ENCODE measurements at places on chromosomes 16 and 17. TPM values are rescaled to one million over a fixed set of nuclear protein-coding genes. Genes with fewer than 3 reads are reported as not detected.

EVPLL gene
- total RNA-seq, result not detected

PROCA1 gene
- total RNA-seq, result 1.3 TPM

DNA sequence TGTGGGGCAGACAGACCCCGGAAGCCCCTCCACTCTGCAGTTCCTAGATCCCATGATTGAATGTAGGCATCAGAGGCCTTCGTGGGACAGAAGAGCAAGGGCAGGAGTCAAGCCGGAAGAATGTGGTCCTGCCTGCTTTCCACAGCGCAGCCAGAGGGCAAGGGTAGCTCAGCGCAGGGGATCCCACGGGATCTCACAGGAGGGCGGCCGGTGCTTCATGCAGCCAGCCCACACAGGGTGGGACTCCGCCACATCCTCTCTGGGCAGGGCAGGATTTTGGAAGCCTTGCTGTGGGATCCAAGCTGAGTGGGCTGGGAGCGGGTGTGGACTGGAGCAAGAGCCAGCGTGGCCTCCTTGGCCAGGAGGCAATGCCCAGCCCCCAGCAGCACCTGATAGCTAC is 13.0 kb downstream of the KATNB1 start:
- peak; percentile 26 for DNase-seq

- no peak for DNase-seq
Observed at GRCh38 chr16:10226141-10226986, 44.1 kb upstream of the GRIN2A start.

DNA sequence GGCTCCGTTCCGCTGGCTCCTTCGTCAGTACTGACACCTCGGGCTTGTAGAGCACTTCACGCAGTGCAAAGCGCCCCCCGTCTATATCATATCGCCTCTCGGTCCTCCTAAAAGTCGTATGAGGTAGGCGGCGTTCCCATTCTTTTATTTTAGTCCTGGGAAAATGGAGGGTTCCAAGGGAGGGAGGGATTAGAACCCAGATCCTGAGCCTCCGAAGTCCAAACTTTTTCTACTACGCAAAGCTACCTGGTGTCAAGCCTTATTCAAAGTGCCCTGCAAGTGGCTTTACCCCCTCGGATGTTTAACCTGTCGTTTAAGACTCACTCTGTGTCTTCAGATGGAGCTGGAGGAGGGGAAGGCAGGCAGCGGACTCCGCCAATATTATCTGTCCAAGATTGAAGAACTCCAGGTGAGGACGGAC is 348 bp upstream of the FTSJ3 start:
- no peak for DNase-seq

- DNase-seq, result no peak
Observed at GRCh38 chr17:28711723-28712031, at the start of gene PROCA1. Gene PROCA1, minus strand, starts transcription at chr17:28711888. Its CDS starts 228 bp downstream, at chr17:28711660.

GRCh38 chr17:49590874-49591273 is 15.2 kb downstream of the NXPH3 start:
- no peak for DNase-seq

Data from Right ventricle myocardium superior (tissue), 1 donor.